ENCODE measurements at places on chromosomes 3 and 15. TPM values are rescaled to one million over a fixed set of nuclear protein-coding genes. Genes with fewer than 3 reads are reported as not detected.

- DNase-seq: no peak
These were observed 82.4 kb downstream of the EBLN2 start for GRCh38 chr3:73143821-73144237.

GRCh38 chr15:56948000-56948763, 29.7 kb downstream of the TCF12 start:
- DNase-seq: no peak

- DNase-seq: no peak
These were observed 13.0 kb downstream of the PHLDB2 start for GRCh38 chr3:111871809-111872623.

DNA sequence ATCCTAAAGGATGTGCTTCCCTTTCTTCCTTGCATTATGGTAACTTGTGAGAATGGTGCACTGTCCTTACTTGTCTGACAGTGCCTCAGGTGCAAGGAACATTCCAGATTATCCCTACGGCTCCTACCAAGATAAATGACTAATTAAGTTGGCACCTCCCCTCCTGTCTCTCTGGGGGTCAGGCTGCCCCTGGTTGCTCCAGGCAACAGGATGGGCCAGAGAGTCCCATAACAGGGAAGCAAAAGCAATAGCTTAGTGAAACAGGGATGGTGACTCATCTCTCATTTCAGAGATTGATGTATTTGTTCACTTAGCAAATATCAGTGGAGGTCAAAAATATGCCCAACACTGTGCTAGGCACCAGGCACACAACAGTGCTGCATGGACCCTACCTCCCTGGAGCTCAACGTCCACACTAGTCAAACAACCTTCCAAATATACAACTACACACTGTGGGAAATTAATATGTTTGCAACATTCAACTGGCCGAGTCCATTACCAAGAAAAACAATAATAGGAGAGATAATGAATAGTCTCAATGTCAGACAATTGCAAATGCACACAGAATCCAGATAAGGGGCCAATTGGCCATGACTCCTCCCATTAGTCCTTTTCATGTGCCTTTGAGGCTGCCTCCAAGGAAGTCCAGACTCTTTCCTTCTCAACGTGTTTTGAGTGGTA, 249.0 kb downstream of the TLE3 start:
- DNase-seq: no peak

KIF7 gene
- 10.3 TPM for total RNA-seq

DNA sequence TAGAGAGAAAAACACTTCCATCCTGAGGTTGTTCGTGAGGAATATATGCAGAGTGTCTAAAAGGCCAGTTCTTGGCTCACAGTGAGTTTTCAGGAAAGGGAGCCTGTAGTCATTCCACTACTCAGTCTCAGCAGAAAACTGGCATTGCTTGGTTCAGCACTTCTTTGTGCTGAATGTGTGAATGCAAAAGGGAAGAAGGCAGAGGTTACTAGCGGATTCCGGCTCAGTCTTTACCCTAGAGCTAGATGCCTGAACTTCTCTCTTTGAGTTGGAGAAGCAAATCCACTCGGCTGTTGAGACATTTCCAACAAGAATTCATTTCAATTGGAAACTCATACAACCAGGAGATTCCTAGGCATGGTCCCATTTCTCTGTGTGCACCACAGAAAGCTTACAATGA, 23.1 kb upstream of the FRMD4B start:
- no peak for DNase-seq

DNA sequence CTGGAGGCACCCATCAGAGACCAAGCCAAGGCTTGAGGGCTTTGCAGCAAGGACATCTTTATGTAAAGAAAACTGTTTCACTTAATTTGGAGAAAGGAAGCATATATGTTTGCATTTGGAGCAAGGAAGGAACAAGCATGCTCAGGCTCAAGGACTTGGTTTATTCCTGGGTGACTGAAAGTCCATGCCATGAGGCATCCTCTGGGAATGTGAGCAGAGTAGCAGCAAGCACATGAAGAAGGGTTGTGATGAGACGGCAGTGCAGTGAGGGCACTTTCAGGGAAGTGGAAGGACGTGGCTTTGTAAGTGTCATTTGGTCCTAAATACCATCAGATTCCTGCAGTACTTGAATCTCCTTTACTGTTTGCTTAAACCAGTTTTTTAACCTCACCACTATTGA, 26.8 kb downstream of the POLG start:
- no peak for DNase-seq

GRCh38 chr15:91586560-91586959, 266.9 kb upstream of the SLCO3A1 start:
- DNase-seq: no peak

- DNase-seq: no peak
These were observed 92.4 kb downstream of the KBTBD8 start for GRCh38 chr3:67090474-67090873.

- no peak for DNase-seq
These were observed 200.0 kb upstream of the CBLB start for GRCh38 chr3:106068795-106069194.

DNA sequence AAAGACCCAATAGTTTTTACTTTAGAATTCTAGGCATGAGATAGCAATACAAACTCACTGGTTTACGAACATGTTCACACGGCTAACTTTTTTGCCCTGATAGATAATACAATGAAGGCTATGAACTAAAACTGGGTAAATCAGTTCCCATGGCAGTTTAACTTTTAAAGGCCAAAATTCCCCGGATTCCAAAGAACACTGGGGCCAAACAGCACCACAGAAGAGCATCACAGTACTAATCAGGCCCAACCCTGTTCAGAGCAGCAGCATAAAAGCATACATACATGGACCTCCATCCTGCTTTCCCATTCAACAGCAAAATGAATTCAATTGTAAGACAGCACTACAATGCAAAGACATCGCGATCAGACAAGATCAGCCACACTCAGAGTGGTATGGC, 540.3 kb upstream of the CCDC54 start:
- DNase-seq: no peak

HTR3E gene
- total RNA-seq: not detected

GRCh38 chr15:49145651-49146609, 9.5 kb downstream of the COPS2 start:
- peak; percentile 30 for DNase-seq

DNA sequence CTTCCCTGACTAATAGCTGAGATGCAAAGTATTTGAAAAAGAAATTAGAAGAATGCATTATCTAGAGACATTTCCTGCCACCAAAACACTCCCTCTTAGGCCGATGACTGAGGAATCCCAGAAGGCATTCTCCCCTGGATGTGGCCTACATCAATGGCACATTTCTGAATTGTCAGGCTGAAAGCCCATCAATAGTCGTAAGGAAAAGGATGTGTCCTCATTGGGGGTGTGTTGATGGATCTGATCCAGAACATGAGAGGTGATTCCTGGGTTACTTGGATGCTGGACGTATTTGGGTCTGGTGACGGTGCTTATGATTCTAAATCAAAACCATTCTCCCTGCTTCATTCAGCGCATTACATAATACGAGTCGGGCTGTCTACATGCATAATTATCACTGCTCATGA, 216.9 kb upstream of the CDIN1 start:
- DNase-seq: no peak

GRCh38 chr3:151903501-151903991, 30.1 kb downstream of the SUCNR1 start:
- no peak for DNase-seq

SCN5A gene
- 0.23 TPM for total RNA-seq

DNA sequence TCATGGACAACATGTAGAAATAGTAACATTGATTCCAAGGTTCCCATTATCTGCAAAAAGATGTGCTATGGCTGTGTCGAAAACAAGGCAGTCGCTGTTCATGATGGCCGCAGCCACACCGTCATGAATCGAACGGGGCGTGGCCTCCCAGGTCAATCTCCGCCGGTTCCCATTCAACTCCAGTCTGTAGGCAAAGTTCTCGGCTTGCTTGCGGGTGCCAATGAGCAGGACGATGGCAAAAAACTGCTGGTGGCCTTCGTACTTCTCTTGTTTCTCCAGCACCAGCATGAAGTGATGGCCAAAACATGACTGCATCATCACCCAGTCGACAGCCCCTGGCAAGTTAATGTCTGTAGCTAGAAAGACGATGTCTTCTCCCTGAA, 20.8 kb downstream of the SIAH2 start:
- no peak for DNase-seq

- no peak for DNase-seq
These were observed 3.6 kb upstream of the A4GNT start for GRCh38 chr3:138135833-138136194.

DNA sequence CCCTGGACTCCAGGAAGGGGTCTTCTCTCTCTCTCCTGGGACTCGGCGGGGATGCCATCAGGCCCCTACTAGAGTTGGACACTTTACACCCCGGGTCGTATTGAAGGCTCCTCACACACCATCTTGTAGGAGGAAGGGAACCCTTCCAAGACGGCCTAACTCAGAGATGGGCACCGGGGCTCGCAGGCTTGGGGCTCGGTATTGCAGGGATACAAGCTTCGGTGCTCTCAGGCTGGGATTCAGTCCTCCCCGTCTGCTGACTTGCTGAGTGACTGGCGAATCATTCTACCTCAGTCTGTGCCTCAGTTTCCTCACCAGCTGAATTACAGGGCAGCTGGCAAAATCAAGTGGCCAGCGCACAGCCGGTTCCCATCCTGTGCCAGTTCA, 419 bp upstream of the CALML4 start:
- no peak for DNase-seq

ADCY5 gene
- 12.9 TPM for total RNA-seq

SH3BP5 gene
- 13.3 TPM for total RNA-seq

DNA sequence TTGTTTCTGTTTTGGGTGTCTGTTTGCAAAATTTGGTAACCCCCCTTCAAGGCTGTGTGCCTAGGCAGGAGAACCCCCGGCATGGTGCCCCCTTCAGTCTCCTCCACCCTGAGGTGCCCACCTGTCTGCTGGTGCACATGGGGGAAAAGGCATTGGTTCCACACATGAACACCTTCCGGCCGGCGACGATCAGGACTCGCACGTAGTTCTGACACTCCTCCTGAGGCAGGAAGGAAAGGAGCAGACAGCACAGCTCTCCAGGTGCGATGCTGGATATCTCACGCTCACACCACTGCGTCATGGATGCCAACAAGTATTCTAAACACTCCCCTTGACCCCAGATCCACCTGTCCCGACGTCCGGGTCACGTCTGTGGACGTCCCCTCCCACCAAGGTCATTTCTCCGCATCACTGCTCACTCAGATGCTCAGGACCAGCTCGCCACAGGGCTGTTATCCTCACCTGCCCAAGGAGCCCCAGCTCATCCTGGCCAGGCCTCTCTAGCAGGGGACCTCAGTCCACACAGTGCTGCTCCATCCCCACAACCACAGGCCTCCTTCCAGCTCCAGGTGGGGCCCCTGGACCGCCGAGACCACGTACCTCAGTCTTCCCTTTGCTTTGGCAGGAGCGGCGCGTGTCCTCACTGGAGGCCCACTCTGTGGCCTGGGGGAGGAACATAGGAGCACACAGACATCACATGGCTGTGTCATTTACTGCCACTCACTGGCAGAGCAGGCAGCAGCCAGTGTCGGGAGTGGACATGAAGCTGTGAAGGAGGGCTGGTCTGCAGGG, 99.0 kb downstream of the SEMA5B start:
- no peak for DNase-seq

DNA sequence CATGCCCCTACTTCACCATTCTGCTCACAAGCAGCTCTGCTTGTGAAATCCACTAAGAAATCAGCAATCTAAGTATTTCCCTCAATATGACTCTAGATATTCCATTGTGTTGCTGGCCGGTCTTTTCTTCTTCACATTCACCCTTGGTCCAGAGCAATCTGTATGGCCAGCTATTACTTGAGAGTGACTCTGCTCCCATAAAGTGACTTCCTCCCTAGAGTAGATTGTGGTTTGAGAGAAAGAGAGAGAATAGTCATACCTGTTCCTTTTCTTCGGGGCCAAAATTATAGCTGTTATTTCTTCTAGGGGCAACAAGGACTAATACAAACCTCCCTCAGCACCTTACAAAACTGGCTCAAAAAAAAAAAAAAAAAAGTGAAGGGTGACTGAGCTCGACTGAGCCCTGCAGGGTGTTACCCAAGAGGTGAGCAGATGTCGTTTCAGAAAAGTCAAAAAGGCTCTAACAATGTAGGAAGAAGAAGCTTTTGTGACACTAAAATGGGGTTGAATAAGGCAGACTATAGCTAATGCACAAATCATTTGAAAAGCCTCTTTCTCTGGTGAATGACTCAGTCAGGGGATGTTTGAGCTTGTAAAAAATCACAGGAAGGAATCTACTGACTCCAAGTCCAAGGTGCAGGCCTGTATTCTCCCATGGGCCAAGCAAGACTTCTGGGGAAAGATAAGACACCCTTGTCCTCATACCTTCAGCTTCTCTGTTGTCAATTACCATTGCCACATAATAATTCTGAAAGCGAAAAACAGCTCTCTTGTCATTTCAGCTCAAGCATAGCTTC, 161.0 kb upstream of the SLC24A5 start:
- no peak for DNase-seq

GRCh38 chr15:98548139-98548971, 100.0 kb upstream of the IGF1R start:
- DNase-seq: peak; percentile 66

DNA sequence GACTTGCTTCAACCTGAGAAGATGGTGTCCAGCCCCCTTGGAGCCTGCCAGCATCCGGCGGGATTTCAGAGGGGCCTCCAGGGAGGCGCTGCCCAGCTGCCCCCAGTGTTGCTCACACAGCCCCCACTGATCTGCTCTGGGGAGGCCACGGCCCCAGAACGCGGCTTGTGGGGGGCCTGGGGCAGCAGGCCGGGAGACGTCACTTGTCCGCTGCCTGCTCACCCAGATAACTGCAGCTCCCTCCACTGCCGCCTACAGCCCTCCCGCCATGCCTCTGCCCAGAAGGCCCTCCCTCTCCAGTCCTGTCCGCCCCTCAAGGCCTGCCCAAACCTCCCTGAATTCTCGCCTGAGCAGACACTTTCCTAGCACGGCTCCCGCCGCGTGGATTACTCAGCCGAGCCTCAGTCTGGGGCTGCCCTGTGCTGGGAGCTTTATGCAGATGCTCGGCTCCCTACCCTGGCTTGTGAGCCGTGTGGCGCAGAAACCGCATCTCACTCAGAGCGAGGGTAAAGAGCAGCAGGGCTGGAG, 17.2 kb upstream of the ADIPOQ start:
- DNase-seq: no peak

DNA sequence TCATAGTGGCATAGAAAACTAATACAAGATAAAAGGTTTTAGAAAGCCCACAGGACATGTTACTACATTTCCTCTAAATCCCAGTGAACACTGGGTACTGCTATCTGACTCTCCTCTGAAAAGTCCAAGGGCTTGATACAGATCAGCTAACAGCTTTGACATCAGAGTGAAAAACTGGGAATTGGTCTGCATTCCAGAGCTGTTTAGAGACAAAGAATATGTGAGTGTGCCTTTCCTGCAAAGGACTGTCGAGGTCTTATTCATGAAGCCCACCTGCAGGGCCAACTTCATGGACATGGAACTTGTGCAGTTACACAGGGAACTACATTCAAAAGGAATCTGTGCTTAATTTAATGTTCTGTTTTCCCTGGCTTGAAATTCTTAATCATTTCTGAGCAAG, 5.2 kb upstream of the TMCO5A start:
- DNase-seq: no peak

EFCAB12 gene
- 13.7 TPM for total RNA-seq
